ENCODE measurements at places on chromosomes 7 and 10.

- DNase-seq: peak; percentile 77
Observed at GRCh38 chr7:6284055-6284400, 11.6 kb upstream of the CYTH3 start.

- DNase-seq: peak; percentile 58
Observed at GRCh38 chr7:151705636-151706276, 171.2 kb downstream of the PRKAG2 start.

DNA sequence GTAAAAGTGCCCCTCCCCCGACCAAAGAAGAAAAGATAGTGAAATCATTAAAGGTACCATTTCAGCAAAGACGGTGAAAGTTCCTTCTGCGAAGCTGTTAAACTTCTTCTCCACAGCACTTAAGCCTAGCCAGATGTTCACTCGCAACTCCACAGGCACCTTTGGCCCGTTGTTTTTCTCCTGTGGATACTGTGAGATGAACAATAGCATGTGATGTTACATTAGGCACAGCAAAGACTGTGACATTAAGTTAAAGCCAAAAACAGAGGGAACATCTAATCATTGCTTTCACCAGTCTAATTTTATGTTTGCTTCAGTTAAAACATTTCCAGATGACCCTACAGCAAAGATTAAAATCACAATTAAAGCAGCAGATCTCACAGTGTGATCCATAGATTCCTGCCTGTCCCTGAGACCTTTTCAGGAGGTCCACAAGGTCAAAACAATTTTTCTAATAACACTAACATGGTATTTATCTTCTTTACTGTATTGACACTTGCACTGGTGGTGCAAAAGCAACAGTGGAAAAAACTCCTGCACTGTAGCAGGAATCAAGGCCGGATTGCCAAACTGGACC is 112.5 kb downstream of the MYOF start:
- no peak for DNase-seq

GRCh38 chr7:159065852-159066480 is 78.7 kb downstream of the VIPR2 start:
- no peak for DNase-seq

DNA sequence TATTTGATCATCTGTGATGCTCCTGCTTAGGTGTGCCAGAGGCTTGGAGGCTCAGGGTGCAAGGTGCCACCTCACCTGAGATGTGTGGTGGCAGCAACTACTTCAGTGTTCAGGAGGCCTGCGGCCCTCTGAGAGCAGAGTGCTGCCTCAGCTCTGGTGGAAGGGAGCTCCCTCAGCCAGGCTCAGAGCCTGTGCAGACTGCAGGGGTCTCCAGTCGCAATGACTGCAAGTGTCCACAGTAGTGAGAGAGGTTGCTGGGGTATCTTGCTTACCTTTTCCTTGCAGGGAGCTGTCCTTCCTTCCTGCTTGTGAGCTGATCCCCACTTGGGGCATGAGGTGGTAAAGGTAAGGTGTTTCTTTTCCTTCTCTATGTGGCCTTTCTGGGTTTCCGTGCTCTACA is 131.0 kb upstream of the GAD2 start:
- no peak for DNase-seq

- no peak for DNase-seq
Observed at GRCh38 chr10:31885971-31886370, 42.7 kb downstream of the ARHGAP12 start.

GRCh38 chr7:35722054-35722849 is 27.3 kb upstream of the HERPUD2 start:
- DNase-seq: no peak

DNA sequence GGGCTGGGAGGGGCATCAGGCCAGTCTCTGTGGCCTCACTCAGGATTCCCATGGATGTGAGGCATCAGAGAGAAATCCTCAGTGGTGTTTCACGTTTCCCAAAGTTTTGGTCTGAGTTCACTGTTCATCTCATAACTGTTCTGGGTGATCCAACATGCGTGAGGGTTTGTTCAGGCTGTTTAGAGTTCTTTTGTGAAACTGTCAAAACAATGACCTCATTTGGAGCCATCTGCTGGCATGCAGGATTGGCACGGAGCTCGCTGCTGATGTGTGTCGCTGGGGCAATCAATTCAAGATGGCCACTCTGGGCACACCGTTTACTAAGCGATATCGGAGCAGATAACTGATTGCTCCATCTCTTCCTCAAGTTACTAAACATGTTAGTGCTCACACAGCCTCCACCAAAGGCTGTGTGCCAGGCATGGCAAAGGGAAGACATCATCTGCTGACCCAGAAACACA is 365.6 kb downstream of the WDR11 start:
- DNase-seq: no peak

DNA sequence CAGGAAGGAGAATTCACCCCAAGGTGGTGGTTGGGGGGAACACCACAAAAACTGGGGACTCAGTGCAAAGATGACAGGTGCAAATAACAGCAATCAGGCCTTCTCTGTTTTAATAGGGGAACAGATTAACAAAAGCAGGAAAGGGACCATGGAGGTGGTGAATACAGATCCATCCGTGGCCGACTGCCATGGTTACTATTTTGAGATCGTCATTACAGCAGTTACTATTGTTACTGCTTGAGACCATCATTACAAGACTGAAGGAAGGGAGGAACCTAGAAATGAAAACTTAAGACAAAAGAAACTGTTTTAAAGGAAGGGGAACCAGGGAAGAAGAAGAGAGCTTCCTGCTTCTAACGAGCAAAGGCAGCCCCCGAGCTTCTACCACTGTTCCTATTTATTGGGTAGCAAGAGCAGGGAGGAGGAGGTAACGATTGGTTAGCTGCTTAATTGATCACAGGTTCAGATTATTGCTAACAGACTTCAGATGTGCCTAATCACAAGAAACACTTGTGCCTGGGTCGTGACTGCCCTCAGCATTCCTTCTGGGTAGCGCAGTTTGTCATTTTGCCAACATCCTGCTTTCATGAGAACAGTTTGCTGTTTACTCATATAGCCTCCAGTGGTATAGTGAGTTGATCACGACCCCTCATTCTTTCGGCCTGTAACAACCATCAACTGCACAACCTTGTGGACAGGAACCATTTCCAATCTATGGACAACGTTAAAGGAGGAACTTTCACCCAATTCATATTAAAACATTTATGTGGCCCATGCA is 216.3 kb downstream of the CHCHD3 start:
- no peak for DNase-seq

GRCh38 chr10:30959836-30960210 is 71.8 kb downstream of the ZNF438 start:
- no peak for DNase-seq

GRCh38 chr10:101354328-101355071 is 535 bp downstream of the BTRC start:
- DNase-seq: no peak

- DNase-seq: peak; percentile 77
Observed at GRCh38 chr7:4797858-4798705, 22.7 kb downstream of the AP5Z1 start.

DNA sequence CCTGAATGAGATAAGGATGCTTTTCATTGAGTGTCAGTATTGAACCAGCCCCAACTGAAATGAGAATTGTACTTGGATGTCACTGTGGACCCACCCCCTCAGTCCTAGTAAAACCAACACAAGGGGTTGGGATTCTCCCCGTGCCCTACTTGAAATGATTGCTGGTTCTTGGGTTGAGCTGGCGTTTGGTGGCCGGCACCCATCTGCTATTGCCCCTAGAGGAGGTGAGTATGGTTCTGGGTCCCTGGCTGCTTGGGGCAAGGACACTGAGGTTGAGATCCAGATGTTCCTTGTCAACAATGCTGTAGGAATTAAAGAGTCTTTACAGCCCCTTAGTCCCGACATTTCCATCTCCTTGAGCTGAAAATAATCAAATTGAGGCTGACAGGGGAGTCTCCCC is 170.0 kb upstream of the ZNF32 start:
- DNase-seq: no peak

DNA sequence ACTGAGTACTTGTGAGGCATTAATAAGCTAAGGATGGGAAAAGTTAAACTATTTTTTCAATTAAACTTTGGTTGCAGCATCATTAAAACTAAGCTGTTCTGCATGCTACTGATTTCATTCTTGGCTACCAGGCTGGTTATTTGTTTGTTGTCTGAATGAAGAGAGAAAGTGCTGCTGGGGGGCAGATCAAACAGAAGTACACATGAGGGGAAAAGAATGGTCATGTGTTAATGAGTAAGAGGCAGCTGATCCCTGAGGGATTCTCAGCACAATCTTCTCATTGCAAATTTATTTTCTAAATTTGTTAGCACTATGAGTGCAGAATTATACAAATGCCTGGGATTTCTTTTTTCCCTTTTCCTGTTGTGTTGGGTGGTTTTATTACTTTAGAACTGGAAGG is 213.2 kb upstream of the HPS1 start:
- DNase-seq: no peak

DNA sequence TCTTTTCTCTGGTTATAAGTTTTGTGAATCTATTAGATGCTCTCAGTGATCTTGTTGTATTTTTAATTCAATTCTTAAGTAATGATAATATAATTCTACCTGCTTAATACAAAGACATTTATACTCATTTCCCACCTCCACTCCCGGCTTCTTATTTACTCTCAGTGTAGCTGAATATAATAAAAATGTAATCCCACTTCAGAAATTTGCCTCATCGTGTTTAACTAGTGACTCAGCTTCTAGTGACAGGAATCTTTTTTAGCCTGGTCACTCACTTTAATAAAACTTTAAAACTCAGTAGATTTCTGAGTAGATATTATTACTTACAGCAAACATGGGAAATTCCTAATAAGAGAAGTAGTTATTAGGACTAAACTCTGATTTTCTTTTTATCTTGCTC is 1506.2 kb upstream of the LRRTM3 start:
- no peak for DNase-seq

DNA sequence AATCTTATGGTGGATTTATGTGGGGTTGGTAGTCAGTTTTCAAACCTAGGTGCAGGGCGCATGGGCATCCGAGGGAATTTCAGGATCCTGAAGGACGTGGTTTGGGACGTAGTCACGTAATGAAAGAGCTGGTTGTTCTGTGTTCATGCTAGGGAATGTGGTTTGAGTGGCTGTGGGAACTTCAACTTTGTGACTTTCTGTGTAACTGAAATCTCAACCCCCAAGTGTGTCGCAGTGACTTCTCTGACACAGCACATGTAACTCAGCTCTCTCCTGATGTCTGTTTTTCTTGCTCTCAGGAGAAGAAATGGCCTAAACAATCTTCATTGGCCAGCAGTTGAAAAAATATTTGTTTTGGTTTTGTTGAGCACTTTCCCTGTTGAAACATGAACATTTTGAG is 199.0 kb downstream of the PTEN start:
- no peak for DNase-seq

DNA sequence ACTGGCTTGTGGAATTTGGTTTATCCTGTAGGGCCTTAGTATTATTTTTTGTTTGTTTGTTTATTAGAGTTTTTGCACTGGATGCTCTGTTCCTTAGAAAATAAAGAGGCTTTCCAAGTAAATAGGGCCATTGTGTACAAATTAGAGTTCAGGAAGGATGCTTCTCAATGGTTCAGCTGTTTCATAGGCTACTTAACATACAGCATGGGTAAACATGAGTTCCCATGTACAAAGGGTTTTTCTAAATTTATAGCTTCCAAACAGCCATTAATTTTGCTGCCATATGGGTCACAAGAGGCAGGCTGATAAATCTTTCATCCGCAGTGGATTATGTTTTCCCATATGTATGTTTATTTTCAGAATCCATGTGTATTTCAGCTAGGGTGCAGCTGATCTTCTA is 121.6 kb upstream of the WDR11 start:
- no peak for DNase-seq

- no peak for DNase-seq
Observed at GRCh38 chr7:142774826-142775225, 4.1 kb downstream of the PRSS2 start.

DNA sequence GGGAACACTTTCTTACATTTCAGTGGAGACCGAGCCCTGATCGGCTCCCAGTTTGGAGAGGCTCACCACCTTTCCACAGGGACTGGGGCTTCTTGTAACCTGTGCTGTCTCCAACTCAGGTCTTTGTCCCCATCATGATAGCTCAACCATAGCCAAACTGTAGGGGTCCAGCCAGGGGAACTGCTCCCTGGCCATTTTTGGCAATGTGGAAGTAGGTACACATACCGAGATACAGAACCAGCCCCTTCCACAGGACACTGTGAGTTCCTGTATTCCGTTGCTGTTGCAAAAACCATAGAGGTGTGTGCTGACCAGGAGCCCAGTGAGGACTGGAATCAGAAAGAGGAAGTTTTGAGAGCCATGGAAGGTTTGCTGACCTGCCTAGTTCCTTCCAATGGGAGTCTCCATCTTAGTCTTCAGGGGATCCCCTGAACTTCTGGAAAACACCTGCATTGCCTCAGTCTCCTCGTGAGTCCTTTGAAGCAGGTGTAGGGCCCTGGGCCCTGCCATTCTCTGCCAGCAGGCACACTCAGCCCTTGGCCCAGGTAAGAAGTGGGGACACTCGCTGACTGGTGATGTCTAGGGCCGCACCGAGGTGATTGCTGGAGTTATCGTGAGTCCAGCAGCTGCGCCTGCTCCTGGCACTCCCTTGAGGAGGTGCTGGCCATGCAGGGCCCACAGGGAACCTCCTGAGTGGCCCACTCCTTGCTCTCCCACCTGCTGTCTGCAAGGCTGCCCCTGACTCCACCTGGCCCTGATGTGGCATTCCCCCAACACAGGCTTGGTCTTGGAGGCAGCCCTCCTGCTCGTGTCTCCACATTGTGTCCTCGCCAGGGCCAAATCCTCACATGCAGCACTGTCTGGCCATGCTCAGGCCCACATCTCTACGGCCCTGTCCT is 11.2 kb downstream of the WDFY4 start:
- DNase-seq: no peak

GRCh38 chr10:133124357-133125211 is 35.4 kb upstream of the KNDC1 start:
- DNase-seq: peak; percentile 63

- DNase-seq: peak; percentile 32
Observed at GRCh38 chr7:132145466-132145865, 430.8 kb downstream of the PLXNA4 start.

GRCh38 chr10:93873420-93874115 is 20.2 kb upstream of the SLC35G1 start:
- DNase-seq: no peak

- no peak for DNase-seq
Observed at GRCh38 chr10:111784436-111784835, 399.1 kb downstream of the GPAM start.

- no peak for DNase-seq
Observed at GRCh38 chr10:63516207-63516606, 5.0 kb upstream of the REEP3 start.

DNA sequence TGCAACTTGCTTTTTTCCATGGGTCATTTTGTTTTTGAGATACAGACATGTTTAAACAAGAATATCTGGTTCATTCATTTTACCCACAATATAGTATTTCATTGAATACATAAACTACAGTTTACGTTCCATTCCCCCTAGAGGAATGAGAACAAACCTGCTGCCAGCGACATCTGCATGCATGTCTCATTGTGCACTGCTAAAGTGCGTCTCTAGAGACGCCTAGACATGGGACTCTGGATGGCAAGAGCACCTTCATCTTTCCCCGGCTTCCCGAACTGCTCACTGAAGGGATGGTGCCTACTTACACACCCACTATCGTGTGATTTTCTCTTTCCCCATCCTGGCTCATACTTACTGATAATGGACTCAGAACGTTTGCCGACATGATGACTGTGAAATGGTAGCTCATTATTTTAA is 1.2 kb upstream of the ZNF777 start:
- no peak for DNase-seq
